Activated T-helper 1 cell treated with Interleukin-2 at 50 U/mL for 16 hours (primary cell): ENCODE measurements at places on chromosomes 16 and 17.

- no peak for DNase-seq
These were observed 29.9 kb downstream of the PIEZO1 start for GRCh38 chr16:88754912-88755744.

- DNase-seq = no peak
These were observed 96.6 kb upstream of the SMIM36 start for GRCh38 chr17:55607731-55608341.

- DNase-seq = no peak
These were observed 298.6 kb upstream of the PSMD7 start for GRCh38 chr16:73997971-73998370.

- DNase-seq = no peak
These were observed 34.1 kb downstream of the MAP2K6 start for GRCh38 chr17:69448431-69449102.

DNA sequence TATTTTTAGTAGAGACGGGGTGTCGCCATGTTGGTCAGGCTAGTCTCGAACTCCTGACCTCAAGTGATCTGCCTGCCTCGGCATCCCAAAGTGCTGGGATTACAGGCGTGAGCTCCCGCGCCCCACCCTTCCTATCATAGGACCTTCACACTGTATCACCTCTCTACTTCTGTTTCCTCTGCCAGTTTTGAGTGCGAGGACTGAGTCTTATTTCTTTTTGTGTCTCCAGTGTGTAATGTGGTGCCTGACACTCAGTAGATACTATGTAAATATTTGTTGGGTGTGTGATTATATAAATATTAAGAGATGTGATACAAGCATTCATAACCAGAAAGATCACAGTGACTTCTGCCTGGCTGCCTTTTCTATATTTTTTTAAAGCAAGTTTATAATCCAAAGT, 10.5 kb downstream of the PRKCA start:
- no peak for DNase-seq

DNA sequence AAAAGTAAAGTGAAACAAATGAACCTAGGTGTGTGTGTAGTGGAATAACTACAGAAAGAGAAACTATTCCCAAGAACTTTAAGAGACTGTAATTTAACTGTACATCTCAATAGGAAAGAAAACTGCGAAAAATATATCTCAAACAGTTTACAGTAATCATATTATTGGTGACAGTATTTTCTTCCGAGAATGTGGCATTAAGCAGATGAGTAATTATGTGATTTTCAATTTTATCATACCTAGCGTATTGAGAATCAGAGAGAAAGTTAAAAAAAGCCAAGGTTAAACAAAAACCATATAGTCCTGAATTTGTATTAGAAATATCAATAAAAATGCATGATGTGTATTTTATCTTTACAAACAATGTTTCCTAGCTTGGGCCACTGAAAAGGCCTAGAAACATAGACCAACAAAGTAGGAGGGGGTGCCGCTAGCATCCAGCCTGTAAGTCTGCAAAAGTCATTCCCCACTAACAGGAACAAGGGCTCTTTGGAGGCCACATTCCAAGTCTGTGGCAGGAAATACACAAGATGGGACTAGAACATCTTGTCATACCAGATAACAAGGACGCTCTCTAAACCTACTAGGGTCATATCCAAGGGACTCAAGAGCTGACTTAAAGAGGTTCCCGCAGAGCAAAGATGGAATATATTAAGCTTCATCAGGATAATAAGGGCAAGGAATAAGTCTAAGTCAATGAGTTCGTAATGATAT, 20.5 kb downstream of the RNF157 start:
- DNase-seq = no peak
